ENCODE measurements at places on chromosomes 7 and 10.

DNA sequence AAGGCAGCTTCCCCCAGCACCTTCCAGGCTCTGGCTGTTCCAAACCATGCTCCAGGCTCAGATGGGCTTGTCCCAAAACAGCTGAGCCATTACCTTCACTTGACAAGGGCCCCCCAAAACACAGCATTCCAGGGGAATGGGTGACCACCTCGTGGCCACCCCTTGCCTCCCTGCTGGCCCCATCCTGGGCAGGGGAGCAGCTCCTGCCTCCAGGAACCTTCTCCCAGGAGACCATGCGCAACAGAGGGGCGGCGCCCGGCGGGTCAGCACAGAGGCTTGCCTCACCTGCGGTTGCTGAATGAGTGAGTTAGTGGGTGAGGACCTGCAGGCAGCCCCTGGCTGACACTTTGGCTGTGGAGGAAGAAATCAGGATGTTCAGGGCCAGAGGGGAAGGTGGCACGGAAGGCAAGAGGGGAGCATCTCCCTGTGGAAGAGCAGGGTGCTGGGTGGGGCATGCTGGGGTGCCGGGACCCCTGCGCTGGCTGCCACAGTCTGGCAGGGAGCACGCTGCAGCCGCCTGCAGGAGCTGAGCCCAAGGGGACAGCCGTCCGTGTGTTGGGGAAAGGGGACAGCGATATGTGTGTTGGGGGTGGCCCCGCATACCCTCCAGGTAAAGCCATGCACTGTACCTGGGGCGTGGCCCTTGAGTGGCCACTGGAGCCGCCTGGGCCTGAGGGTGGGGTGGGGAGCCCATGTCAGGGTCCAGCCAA, 54.7 kb downstream of the PWWP2B start:
- no peak for DNase-seq

- no peak for DNase-seq
Observed at GRCh38 chr10:94065362-94065761, 71.6 kb downstream of the PLCE1 start.

DNA sequence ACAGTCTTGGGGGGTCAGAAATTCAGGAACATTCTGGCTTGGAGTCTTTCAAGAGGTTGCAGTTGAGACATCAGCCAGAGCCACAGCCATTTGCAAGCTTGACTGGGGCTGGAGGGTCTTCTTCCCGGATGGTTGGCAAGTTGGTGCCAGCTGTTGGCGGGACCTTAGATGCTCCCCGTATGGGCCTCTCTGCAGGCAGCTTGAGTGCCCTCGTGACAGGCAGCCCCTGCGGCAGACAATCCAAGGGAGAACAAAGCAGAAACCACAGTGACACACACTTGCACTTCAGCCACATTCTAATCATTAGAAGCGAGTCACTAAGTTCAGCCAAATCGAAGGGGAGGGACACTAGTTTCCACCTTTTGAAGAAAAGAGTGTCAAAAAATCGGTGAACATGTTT, 59.4 kb upstream of the MXI1 start:
- DNase-seq = no peak

GRCh38 chr10:93454736-93455135, 27.4 kb downstream of the MYOF start:
- DNase-seq = no peak

Data from activated naive CD8-positive, alpha-beta T cell treated with anti-CD3 and anti-CD28 coated beads, Interleukin-2, amount 50 U/mL, for 24 hours (primary cell).